ENCODE measurements at places on chromosomes 13 and 19. TPM values are rescaled to one million over a fixed set of nuclear protein-coding genes. Genes with fewer than 3 reads are reported as not detected.

CGB7 gene
- 0.40 TPM for total RNA-seq

HIPK4 gene
- 0.18 TPM for total RNA-seq

EBI3 gene
- 3.1 TPM for total RNA-seq

GPC6 gene
- 5.4 TPM for total RNA-seq

PCDH9 gene
- 6.0 TPM for total RNA-seq

RSPH6A gene
- total RNA-seq, result not detected

ACP7 gene
- total RNA-seq, result 0.06 TPM

FLT1 gene
- not detected for total RNA-seq

ZNF296 gene
- 12.3 TPM for total RNA-seq

C19orf85 gene
- not detected for total RNA-seq

NRTN gene
- total RNA-seq, result 1.6 TPM

MYO1F gene
- total RNA-seq, result 0.31 TPM

PGLYRP2 gene
- total RNA-seq, result not detected

TLE6 gene
- total RNA-seq, result 5.8 TPM

SULT2B1 gene
- 16.8 TPM for total RNA-seq

C13orf42 gene
- not detected for total RNA-seq

AP1M2 gene
- total RNA-seq, result 40.1 TPM

FCER2 gene
- total RNA-seq, result not detected

HRC gene
- not detected for total RNA-seq

SAFB2 gene
- total RNA-seq, result 36.2 TPM

REEP6 gene
- total RNA-seq, result 4.4 TPM

PRR19 gene
- 4.7 TPM for total RNA-seq

CRX gene
- not detected for total RNA-seq

GFY gene
- total RNA-seq, result 0.08 TPM

ZSWIM9 gene
- 6.3 TPM for total RNA-seq

SIGLEC5 gene
- total RNA-seq, result not detected

PEAK3 gene
- total RNA-seq, result 0.05 TPM
